HAP-1 (cell line): ENCODE measurements at places on chromosomes 11 and 22.

DNA sequence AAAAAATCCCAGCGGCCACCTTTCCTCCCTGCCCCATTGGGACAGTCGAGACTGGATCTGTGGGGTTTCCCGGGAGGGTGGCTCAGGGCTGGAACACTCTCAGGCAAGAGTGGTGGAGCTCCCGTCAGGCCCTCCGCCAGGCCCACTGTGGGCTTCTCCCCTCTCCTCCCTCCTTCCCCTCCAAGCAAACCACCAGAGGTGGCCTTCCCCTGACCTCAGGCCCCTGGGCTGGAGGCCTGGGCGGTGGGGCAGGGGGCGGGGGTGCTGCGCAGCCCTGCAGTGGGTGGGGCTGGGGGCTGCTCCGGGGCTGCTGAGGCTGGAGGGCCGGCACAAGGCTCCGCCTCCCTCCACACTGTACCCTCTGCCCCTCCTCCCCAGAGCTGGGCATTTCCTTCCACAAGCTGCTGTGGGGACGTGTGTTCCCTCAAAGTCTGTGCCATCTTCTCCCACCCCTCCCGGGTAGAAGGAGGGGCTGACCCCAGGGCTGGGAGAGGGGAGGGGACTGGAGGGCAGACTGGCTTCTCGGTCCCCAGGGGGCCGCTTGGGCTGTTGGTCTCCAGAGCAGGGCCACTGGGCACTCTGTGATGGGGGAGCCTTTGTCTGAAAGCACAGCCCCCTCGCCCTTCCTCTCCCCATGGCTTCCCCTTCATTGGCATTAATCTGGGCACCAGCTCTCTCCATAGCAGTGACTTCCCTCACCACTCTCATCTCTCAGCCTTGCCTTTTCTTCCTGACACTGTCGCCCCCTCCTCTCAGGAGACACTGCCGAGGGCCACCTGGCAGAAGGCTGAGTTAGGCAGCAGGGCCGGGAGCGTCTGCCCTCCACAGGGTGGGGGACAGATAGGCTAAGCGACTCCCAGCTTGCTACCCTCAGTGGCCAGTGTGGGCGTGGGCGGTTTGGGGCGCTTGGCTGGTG lies 7.1 kb downstream of the RCOR2 start:
- DNase-seq, result no peak

DNA sequence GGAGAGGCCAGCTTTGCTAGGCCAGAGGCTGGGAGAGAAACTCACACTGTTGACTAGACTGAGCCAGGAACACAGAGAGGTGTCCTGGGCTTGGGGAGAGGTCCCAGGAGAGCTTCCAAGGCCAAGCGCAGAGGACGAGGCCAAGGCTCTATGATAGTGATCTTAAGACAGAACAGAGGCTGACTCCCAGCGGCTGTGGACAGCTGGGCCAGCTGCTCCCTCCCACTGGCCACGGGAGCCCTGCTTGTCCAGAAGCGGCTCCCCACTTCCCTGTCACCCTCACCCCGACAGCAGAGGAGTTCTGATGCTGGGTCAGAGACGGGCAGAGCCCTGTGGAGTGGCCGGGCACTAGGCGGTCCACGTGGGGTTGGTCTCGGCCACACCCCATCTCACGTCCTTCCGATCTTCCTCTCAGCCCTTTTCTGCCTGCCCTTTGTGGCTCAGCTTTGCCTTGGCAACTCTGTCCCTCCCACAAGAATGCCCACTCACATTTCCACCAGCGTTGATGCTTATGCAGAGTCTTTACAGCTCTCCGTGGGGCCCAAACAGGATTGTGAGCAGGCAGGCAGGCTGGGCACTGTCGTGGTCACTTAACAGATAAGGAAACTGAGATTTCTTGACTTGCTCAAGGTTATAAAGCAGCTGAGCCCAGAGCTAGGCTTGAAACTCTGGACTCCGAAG lies 68.2 kb downstream of the FBXO7 start:
- no peak for DNase-seq

DNA sequence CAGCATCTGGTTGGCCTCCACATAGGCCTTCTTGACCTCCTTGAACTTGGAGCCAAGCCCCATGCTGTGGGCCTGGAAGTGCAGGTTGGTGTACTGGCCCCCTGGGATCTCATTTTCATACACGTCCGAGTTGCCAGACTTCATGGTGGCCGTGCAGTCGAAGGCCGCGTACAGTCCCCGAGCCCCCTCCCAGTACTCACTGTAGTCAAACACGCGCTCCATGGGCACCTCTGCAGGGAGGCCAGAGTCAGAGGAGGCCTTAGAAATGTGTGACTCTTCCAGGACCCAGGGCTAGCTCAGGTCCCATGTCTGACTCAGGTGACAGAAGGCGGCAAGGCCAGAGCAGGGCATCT lies 6.7 kb upstream of the LRFN4 start:
- no peak for DNase-seq

DNA sequence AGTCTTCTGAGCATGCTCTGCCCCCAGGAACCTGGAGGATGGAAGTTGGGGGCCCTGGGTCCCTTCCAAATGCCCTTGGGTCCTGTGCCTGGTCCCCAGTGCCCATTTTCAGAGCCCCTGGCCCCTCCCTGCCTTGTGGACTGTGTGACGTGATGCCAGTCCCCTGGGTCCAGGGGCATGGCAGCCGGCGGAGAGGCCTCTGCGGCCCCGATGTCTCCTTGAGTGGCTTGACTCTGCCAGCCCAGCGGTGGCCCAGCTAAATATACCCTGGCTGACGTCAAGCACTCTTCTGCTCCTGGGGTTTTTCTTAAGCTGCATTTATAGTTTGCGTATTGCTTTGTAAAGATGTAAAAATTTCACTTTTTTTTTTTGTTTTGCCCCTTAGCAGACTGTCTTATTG lies 35.2 kb upstream of the PARVG start:
- DNase-seq, result no peak

DNA sequence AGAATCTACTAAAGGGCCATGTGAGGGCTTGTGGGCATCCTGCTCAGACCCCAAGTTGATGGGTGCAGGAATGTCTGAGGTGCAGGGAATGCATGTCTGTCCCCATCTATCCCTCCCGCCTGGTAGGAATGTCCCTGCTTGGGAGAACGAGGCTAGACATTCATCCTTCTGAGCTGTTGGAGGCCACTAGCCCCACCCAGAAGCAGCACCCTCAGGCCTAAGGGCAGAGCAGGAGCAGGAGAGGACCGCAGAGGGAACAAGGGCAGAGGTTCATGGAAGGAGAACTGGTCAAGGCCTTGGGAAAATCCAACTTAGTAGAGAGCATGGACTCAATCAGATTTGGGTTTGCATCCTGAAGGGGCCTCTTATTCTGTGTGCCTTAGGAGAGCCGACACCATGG lies 22.1 kb upstream of the LMO1 start:
- DNase-seq, result no peak

DNA sequence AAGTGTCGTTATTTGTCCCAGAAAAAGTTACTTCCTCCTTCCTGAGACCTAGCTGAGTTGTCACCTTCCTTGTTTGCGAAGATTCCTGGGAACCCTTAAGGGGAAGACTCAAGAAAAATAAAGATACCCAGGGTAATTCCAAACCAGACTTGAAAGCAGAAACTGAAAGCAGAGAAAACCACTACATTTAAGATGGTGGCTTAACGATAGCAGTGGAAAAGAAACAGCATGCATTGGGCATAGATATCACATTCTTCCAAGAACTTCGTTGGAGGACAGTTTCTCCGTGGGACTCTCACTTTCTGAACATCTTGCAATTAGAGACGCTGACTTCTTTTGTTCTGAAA lies 89.1 kb downstream of the FAM76B start:
- no peak for DNase-seq

DNA sequence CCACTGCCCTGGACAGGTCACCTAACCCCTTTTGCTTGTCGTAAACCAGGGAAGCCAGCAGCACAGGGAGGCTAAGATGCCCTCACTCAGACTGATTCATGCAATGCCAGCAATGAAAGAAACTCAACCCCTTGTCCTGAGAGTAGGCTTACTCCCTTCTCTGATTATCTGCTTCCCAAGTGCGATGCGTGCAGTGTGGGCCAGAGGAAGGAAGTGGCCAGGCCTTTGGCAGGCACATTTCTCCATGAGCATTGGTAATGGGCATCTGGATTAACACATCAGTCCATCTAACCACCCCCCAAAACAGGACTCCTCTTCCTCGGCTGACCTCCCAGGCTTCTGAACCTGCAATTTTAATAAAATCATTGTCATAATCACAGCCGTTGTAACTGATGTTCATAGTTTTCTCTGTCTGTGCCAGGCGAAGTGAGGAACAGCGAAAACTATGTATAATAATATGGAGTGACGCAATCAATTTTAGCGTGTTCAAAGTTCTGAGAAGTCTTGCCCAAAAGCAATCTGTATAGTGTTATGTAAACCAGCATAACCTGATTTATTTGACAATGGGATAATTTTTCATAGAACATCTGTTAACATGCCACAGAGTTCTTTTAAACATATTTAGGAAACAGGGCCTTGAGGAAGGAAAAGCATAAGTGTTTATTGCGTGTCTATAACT lies 33.9 kb downstream of the TST start:
- no peak for DNase-seq

DNA sequence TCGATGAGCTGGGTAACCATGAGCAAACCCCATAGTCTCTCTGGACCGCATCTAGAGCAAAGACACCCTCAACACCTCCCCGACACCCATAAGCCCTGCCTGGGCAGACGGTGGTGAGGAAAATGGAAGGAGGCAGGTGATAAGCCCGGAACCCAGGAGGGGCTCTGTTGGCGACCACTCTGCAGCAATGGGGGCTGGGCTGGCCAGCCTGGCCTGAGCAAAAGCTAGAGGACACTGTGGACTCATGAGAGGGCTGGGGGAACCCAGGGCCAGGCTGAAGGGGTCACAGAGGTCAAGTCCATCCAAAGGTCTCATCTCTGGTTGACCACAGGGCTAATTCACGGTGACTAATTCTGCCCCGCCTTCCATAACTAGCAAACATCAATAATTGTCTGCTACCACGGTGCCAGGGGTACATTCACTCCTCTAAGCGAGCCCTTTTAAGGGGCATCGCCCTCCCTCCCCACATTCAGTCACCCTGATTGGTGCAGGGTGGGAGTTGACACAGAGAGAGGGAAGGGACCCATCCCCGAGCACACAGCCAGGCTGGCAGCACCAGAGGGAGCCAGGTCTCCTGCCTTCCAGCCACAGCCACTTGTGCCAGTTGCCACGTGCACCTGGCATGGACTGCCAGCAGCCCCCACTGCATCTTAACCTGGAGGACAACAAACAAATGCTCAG lies 4.0 kb downstream of the PYGM start:
- no peak for DNase-seq

DNA sequence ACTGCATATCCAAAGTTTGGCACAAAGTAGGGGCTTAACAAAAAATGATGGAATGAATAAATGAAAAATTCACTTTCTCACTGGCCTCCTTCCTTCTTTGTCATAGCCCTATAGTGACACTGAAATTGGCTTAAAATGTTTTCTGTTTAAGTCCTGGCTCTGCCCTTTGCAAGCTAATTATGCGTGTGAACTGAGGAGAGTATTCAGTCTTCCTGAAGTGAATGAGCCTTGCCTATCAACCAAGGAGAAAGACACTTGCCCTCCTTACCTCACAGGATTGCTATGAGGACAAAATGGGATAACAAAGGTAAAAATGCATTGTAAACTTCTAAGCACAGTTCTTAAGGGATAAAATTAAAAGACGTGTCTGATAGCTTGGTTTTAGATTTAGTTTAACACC lies 729.8 kb upstream of the ANO3 start:
- DNase-seq, result no peak

GRCh38 chr22:46425016-46425415 lies 89.5 kb downstream of the TRMU start:
- no peak for DNase-seq

- peak; percentile 46 for DNase-seq
Measured at GRCh38 chr11:134275534-134276395, at the start of gene GLB1L3. TSS of gene GLB1L3 (plus strand) at chr11:134276379. CDS start at chr11:134276741, 362 bp downstream.

GRCh38 chr11:68273026-68273738 lies 1.4 kb upstream of the C11orf24 start:
- DNase-seq, result no peak

DNA sequence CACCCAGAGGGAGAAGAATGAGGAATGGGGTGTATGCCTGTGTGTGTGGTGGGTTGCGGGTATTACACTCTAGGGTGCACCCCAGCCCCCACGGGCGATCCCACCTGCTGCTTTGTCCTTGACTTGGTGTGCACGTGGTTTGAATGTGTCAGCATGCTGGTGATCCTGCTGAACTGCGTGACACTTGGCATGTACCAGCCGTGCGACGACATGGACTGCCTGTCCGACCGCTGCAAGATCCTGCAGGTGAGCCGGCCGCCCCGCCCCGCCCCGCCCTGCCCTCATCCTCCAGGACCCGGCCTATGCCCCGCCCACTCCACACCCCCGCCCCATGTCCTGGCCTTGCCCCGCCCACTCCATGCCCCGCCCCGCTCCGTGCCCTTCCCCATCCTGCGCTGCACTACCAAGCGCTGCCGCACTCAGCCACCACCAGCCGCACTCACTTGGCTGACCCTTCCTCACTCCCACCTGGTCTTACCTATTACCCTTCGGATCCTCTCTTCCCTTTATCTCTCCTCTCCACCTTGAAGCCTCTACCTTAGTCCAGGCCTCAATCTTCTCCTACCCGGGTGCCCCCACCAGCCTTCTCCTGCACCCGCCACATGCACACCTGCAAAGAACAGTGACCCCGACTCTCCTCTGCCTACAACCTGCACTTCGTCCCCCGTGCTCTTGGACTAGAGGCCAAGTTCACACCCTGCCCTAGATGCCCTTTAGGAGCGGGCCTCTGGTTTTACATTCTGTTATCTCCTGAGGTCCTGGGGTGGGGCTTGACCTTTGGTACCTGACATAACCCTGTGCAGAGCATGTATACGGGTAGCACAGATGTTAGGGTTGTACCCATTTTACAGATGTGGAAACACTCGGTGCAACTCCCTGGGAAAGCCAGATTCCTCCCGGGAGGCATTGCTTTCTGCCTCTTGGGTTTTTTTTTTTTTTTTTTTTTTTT lies 27.7 kb downstream of the CACNA1I start:
- peak; percentile 94 for DNase-seq

DNA sequence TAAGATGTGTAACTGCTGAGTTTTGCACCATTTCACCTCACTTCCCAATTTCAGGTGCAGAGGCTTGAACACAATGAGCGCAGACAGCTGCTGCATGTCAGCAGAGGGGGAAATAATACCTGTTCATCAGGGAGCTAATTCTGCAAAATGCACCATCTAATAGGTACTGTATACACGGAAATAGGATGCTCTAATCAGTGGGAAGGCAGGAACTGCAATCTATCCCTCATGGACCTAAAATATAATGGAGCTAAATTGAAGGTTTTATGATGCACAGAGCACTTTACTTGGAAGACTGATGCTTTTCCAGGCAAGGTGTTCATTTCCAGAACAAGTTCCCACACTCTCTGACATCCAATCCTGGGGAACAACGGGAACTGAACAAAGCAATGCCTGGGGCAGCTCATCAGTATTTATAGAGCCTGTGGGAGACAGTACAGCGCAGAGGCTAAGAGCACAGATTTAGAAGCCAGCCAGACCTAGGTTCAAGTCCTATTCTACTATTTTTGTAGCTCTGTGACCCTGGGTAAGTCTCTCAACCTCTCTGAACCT lies 78.5 kb downstream of the TENM4 start:
- DNase-seq, result no peak

DNA sequence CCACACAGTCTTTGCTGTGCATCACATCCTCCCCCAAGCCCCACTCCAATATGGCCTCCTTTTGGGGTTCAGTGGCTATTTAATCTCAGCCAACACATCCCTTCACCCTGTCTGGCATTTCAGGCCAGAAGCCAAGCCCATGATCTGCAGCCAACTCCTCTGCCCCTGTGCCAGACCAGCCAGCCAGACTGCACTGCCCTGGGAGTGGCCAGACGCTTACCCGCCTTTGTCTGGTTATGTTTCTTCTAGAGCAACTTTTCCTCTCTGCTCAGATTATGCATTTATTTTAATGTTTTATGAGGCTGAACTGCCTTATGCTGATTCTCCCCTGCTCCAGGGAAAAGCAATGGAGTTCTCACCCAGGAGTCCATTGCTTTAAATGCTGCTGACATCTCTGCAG lies 206.7 kb upstream of the TBCEL start:
- DNase-seq, result no peak
